Stimulated activated CD8-positive, alpha-beta memory T cell treated with anti-CD3 and anti-CD28 coated beads, Interleukin-7, amount 100 ng/mL, for 1 hour (primary cell): ENCODE measurements at places on chromosomes 2 and 18.

DNA sequence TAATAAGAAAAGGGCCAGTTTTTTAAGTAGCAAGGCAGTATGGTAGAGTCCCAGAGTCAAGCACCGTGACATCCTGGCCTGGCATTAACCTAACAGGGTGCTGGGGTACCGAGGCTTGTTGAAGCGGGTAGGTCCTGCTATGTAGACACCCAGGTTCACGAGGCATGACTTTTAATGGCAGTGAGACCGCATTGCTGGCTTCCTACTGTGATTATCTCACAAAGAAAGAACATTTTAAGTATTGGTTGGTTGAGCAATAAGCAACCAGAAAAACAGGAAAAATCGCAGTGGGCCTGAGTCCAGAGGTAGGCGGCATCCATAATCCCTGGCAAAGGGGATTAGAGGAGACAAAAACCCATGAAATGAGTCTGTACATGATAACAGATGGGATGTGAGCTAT is 927.9 kb upstream of the ACVR2A start:
- DNase-seq: no peak

DNA sequence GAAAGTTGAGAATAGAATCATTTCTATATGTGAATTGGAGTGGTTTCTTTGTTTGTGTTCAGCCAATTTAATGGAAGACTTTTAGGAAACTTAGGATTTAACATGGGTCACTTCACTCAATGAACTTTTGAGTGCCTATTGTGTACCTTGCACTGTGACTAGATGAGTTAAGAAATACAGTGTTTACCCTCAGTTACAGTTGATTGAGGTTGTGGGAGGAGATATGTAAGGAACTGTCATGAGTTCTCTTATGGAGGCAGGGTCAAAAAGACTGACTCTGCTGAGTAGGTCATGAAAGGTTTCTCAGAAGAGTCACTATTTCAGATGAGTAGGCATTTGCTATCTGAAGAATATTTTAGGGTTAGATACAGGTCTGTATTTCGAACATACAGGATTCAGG is 98.6 kb downstream of the RAB3GAP1 start:
- no peak for DNase-seq

DNA sequence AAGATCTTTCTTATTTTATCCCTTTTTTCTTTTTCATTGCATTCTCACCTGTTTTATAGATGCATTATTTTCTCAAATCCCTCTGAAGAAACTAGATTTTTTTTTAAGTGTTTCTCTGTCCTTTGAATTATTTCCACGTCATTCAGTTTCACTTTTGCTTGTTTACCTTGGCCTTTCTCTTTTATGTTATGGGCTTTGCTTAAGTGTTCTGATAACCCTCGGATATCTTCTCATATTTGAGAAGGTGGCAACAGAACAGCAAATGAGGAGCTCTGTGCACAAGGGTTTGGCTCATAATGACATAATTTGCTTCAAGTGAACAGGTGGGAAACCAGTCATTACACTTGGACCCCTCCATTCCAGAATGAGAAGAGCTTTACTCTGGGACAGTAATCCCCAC is 111.9 kb downstream of the C1D start:
- DNase-seq: no peak

DNA sequence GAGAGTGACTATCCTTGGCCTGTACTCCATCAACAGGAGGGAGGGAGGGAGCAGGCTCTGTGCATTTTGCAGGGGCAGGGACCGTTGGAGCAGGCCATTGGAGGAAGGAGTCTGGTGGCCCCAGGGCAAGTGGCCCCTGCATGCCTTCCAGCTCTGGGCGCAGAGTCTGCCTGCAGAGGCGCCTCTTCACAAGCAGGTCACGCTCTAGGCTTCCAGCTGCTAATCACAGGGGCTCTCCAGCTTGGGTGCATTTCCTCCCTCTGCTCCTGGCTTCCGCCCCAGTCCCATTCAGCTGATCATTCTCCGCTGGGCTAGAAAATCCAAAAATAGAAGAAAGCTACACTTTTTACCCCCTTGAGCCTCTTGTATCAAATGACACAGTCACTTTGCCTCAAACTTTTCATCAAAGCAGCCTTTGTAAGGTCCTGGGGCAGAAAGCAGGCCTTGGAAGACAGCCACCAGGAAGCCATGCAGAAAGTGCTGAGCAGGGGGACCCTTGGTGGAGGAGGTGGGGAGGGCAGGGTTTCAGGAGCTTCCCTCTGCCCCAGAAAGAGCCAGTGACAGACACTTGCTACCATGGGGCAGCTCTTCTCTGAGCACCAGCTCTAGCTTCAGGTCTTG is 11.3 kb downstream of the TMEM247 start:
- DNase-seq: no peak

DNA sequence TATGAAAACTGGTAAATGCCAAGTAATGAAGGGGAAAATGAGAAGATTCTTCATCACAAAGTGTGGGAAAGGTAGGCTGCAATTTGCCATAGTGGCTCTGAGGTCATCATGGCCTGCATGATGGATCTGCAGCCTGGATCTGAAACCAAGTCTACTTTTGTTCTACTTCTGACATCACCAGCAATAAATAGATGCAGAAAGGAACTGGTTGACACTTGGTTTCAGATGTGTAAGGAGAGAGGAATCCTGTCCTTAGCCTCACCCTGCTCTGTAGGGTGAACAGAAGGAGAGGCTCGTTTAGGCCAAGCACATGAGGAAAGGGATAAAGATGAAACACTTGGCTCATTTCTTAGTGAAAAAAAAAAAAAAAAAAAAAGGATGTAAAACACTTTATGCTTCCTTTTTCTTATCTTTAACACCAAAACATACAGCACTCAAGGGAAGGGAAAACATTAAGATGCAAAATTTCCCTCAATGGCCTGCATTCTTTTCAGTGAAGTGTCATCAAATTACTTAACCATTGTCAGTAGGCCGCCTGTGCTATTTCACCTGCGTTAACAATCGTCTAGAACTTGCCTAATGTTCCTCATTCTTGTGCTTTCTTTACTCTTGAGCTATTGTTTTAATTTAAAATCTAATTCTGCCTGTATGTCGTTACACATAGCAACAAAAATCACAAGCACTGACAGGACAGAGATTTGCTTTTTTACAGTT is 3.9 kb downstream of the NEB start:
- DNase-seq: no peak

GRCh38 chr18:8719192-8719591 is 13.8 kb downstream of the MTCL1 start:
- DNase-seq: no peak

GRCh38 chr2:20488782-20489181 is 41.9 kb downstream of the RHOB start:
- no peak for DNase-seq

DNA sequence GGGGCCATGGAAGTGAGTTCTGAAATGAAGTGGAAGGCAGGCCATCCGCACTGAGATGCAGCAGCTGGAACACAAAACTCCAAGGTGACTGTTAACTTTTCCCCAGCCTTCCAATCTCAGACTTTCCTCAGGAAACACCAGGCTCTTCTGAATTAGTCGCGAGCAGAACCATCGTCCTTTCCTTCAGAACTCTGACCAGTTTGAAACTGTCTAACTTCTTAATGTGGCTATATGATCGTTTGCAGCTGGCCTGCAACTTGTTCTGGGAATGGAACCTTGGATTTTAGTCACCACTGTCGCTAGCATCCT is 620 bp upstream of the RPL37A start:
- no peak for DNase-seq

DNA sequence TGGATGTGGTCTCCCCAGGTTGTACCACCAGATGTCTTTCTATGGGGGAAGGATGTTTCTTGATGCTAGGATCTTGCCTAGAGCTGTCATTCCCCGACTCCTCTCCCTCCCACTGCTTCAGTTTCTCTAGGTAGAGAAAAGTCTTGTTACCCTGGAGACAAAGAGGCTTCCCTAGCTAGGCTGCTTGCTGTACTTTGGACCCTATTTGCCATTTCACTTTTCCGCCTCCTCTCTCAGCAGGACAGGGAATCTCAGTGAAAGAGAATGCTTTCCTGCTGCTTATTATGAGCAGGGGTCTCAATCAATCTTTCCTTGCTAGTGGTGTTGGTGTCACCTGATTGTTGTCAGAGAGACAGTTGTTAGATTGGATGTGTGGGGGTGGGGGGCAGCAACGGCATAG is 818.8 kb upstream of the GYPC start:
- DNase-seq: no peak

GRCh38 chr2:150887926-150888325 is 373.7 kb downstream of the RBM43 start:
- no peak for DNase-seq

- no peak for DNase-seq
Observed at GRCh38 chr2:70393881-70394280, 92.0 kb upstream of the FAM136A start.

DNA sequence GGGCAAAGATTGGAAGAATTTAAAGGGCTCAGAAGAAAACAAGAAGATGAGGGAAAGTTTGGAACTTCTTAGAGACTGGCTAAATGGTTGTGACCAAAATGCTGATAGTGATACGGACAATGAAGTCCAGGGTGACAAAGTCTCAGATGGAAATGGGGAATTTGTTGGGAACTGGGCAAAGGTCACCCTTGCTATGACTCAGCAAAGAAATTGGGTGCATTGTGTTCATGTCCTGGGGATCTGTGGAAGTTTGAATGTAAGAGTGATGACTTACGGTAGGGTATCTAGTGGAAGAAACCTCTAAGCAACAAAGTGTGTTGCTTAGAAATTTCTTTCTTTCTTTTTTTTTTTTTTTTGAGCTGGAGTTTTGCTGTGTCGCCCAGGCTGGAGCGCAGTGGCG is 6.0 kb upstream of the IL1A start:
- no peak for DNase-seq

DNA sequence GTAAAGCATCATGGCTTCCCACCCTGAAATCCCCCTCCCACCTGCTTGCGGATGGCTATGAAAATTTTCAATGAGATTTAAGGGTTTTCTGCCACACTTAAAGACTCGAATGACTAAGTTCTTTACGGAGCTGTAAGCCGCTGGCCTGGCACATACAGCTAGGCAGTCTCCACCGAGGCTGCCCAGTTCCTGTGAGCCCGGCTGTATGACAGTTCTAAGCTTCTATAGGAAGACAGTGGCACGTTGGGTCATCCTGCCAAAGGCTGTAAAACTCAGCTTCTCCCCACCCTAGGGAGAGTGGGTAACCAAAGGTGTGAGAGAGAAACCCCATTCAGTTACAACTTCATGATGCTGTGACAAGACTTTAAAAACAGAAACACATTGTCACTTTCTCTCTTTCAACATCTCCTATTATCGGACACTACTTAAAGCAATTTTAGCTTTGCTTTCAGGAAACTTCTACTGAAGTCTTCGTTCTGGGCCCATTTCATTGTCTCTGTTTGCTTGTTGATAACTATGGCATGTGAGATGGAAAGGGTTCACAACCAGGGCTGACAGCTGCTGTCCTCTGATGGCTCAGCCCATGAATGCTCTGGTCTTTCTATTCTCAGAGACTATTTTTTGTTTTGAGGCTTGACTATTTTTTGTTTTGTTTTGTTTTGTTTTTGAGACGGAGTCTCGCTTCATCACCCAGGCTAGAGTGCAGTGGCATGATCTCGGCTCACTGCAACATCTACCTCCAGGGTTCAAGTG is 7.1 kb downstream of the CASP8 start:
- no peak for DNase-seq

GRCh38 chr2:165640247-165640929 is 153.7 kb downstream of the GALNT3 start:
- no peak for DNase-seq

DNA sequence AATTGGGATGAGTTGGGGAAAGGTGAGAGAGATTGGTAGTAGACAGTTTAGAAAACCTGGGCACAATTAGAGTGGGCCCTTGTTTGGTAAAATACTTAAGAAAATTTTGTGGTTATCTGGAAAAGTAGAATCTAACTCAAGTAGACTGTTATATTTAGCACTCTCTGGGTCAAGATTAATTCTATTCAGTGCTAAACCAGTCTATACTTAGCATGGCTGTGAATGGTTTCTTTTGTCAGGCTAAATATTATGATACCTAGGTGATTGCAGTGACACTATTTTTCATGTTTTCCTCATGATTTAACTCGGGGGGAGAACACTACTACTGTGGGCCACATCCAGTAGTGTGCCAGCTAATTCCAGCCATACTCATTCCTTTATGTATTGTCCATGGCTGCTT is 58.9 kb downstream of the KIAA1328 start:
- DNase-seq: no peak

DNA sequence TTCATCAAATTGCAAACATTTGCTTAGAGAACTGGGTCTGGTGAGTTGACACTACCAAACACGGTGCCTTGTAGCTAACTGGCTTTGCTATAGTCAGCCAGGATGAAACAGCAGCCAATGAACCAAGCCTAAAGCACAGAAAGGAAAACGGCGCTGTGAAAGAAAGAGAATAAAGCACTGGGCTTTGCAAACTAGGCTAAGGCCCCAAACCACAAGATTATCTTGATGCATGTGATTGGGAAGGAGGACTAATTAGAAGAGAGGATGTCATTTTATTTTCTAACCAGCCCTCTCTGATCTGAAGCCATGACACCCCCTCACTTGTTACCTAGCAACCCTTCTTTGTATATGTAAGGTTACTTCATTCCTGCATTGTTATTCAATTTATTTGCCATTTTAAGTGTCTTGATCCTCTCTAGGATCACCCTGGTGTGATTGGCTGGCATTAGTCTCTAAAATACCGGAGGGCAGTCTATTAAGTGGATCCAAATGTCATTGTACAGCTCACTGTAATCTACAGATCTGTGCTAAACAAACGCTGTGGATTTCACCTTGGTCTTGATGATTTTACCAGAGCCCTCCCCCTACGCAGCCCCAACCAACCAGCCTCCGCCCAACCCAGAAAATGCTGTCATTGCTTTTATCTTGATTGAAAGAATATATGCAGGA is 395.4 kb upstream of the ACVR2A start:
- DNase-seq: no peak

GRCh38 chr2:226674123-226674522 is 125.5 kb downstream of the IRS1 start:
- no peak for DNase-seq

GRCh38 chr18:69636529-69637301 is 236.0 kb downstream of the DOK6 start:
- no peak for DNase-seq
